GM04503 (cell line): ENCODE measurements at places on chromosomes 7 and 10.

DNA sequence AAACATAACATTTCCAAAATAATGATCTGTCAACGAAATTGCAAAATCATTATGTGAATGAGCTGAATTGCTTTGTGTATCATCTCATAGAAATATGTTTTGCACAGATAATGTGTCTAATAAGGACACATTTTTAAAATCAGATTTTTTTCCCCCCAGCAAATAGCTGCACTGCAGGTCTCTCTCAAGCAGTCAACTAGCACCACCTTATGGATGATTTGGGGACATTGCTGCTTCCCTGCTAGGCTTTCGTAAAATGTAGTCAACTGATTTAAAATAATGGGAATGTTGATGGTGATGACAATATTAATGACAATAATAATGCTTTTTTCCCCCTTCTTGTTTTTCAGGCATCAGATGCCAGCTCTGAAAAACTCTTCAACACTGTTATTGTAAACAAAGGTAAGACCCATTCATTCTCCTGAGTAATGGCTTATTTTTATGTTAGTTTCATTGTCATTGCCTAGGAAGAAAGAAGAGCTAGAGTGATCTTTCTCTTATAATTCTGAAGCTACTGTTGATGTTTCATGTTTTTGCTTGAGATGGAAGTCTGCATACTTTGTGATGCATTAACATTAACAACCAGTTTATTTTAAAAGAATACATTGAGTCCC is 433.6 kb upstream of the GALNT17 start:
- DNase-seq, result no peak

DNA sequence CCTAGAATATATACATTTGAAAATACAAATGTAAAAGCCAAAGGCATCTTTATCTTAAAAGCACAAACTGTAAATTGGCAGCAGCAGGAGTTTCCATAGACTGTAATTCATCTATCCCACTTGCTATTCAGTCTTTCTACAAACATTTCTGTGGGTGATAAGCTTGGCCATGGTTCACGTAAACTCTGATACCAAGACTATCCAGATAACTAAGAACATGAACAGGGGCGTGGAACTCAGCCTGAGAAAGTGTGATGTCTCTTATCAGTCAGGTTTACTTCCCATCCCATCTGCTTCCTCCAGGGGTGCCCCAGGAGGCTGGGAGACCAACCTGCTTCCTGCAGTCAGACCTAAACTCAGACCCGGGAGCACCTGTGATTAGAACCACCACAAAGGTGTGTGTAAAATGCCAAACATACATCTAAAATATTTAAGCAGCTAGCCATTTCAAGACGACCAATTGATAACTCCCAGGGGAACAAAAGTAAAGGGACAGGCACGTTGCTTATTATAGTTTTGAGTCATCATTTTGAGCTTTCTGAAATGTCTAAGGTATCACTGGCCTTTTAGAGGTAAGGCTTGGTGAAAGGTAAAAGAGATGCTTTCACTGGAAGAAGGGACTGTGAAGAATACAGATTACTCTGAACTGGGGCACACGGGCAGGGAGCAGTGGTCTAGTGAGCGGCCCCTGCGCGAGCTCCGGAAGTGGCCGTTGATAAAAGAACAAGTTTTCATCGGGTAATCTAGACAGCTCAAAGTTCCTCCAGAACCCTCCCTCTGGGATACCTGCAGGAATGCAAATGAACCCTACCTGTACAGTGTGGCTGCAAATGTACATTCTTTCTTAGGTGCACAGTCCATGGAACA is 51.5 kb downstream of the RSU1 start:
- DNase-seq, result no peak

DNA sequence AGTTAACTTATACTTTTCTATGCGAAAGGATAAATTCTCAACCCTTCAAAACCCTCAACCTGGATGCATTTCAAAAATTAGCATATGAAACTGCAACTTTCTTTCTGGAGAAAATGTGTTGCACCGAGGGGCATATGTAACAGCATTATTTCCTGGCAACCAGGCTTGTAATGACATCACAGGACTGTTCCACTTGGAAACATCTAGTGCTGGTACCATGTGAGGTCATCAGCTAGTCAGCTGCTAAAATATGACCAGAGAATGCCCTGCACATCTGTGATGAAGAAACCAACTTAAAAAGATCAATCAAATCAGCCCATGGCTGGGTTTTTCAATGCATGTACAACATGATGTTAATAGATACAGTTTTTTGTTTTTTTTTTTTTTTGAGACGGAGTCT is 40.0 kb downstream of the FGFR2 start:
- DNase-seq, result no peak

GRCh38 chr7:47318395-47319182 is 263.3 kb downstream of the TNS3 start:
- DNase-seq, result no peak

GRCh38 chr7:111438369-111439289 is 123.7 kb downstream of the IMMP2L start:
- peak; percentile 50 for DNase-seq

- no peak for DNase-seq
Measured at GRCh38 chr7:67821116-67821515, 824.5 kb downstream of the TYW1 start.

DNA sequence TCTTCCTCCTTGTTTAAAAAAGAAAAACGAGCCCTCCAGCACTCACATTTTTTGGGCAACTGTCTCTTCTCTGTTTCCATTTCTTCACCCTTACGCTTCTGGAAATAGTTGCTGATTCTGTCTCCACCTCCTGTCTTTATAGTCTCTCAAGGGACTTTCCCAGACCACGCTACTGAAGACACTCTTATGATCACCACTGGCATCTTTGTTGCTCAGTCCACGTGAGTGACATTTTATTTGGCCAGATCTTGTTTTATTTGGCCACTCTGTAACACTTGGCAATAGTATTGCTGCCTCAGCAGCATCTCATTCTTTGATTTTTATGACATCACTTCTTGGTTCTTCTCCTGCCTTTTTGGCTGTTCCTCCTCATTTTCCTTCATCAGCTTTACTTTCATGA is 21.6 kb upstream of the NME8 start:
- no peak for DNase-seq

GRCh38 chr10:48981310-48981907 is 41.8 kb upstream of the LRRC18 start:
- DNase-seq, result no peak

- no peak for DNase-seq
Measured at GRCh38 chr10:44366941-44367630, 17.8 kb downstream of the CXCL12 start.

DNA sequence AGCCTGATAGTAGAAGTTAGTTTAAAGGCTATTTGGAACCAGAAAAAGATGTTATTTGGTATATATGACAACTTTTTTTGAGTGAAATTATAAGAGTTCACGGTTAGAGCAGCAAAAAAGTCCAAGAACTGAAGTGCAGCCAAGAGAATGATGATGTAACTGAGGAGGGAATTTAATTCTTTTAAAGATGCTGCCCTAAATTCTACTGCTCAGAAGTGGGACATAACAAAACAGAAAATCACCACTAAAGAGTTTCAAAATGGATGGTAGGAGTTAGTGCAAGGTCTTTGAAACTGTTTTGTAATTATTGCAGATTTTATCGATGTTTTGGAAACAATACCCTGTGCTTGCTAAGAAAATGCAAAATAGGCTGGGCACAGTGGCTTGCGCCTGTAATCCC is 6.5 kb downstream of the SAMD8 start:
- no peak for DNase-seq

GRCh38 chr7:4102231-4102841 is 579.8 kb upstream of the FOXK1 start:
- no peak for DNase-seq

DNA sequence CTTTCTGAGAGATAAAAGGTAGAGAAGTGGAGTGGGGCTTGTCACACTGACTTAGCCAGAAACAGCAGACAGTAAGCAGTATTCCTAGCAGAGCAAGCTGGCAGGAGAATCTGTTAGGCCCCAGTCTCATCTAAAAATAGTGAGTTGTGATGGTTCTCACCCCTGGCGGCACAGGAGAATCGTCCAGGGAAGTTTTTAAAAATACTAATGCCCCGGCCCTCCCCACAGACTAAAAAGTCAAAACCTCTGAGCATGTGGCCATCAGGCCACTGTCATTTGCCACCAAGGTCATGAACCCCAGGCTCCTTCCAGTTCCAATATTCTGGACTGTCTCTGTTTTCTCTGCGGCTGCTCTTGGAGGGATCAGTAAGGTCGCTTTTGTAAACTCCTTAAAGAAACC is 34.0 kb downstream of the LYZL1 start:
- DNase-seq, result no peak

GRCh38 chr10:120530699-120531098 is 73.7 kb downstream of the PLPP4 start:
- DNase-seq, result no peak

DNA sequence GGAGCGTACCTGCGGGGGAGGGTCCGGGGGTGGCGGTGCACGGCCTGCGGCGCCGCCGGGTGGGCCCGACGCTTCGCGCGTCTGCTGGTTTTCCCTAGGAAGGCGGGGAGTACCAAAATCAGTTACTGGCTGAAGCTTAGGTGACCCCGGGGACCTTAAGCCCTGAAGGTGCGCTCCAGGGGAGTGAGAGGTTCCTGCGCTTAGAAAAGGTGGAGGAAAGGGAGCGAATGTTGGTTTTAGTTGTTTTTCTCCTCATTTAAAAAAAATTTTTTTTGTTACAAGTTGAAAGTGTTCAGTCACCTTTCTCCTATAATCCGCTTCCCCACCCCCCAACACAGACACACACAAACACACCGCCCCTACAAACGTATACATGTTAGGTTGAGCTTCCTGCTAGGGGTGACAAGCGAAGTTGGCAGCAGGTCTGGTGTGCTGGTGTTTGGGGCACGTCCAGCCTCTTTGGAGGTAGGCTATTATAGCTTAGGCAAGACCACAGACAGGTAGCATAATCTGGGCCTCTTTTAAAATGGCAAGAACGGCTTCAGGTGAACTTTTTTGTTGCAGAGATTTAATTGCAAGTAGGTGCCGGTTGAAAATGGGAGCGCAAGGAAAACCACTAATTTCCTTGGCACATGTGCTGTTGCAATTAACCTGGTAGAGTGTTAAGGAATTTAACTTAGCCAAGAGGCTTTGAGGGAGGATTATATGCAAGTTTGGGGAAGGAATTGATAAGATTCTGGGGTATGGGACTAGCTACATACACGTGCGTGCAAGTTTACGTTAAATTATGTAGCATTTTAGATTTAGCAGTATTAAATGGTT is 945 bp downstream of the ADD3 start:
- DNase-seq, result no peak

GRCh38 chr10:60314069-60314940 is 75.4 kb downstream of the ANK3 start:
- DNase-seq, result peak; percentile 36

DNA sequence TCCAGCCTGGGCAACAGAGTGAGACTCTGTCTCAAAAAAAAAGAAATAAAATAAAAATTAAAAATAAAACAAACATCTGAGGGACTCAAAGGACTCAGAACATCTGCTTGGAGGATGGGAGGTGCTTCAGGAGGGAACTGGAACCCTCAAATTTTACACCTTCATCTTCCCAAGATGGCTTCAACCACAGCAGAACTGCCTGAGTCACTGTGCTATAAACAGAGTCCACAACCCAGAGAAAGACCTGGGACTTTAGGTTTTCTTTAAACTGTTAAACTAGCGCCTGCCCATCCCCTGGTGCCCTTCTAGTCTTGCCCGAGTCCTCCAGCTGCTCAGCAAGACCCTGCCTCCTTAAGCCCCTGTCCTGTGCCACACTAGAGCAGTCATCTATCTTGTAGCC is 40.8 kb downstream of the RGS10 start:
- no peak for DNase-seq

GRCh38 chr10:87733081-87733480 is 73.4 kb downstream of the PAPSS2 start:
- no peak for DNase-seq

DNA sequence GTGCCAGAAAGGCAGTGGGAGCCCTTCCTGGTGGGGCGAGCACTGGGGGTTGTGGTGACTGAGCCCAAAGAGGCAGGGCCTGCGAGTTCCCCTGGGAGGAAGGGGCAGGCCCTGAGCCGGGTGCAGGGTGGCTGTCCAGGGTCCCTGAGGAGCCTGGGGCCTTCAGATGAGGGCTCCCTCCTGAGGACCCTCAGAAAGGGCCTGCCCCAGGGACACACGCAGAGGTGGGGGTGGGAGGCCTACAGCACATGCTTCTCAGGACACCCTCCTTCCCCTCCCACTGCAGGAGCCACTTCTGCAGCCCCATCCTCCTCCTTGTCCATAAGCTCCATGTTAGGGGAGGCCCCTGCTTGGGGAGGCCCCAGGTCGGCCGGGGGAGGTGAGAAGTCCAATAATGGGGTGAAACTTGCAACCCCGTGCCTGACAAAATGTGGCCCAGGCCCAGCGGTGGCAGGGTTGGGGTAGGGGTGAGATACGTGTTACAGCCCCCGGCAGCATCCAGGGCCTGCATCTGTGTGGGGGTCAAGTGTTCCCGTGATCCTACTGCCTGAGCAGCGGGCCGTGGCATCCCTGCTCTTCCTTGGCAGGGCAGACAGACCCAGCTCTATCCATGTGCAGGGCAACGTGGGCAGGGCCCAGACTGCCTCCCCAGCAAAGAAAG is 31.8 kb upstream of the RET start:
- no peak for DNase-seq
